ENCODE measurements at places on chromosomes 6 and 20. TPM values are rescaled to one million over a fixed set of nuclear protein-coding genes. Genes with fewer than 3 reads are reported as not detected.

UNC5CL gene
- total RNA-seq: 1.7 TPM

HLA-A gene
- 261 TPM for total RNA-seq

- no peak overlapping the region for H3K4me3 ChIP-seq
- H3K27me3 ChIP-seq: no peaks in the 10 kb centered on the region
- no peaks in the 10 kb centered on the region for H3K36me3 ChIP-seq
- no peak for DNase-seq
- no peak overlapping the region for H3K27ac ChIP-seq
- no peaks in the 10 kb centered on the region for H3K4me1 ChIP-seq
Observed at GRCh38 chr6:89122625-89123024, 4.8 kb upstream of the SRSF12 start.

TMEM30A gene
- 78.2 TPM for total RNA-seq

- no peaks in the 10 kb centered on the region for H3K27me3 ChIP-seq
- DNase-seq: peak; percentile 42
- peaks cover 34% of the 10 kb centered on the region for H3K4me1 ChIP-seq
- H3K4me3 ChIP-seq: peak overlapping the region; percentile 98
- H3K27ac ChIP-seq: no peak overlapping the region
- peaks cover 26% of the 10 kb centered on the region for H3K36me3 ChIP-seq
Observed at GRCh38 chr6:33206864-33207551, 1.3 kb upstream of the RING1 start.

DNA sequence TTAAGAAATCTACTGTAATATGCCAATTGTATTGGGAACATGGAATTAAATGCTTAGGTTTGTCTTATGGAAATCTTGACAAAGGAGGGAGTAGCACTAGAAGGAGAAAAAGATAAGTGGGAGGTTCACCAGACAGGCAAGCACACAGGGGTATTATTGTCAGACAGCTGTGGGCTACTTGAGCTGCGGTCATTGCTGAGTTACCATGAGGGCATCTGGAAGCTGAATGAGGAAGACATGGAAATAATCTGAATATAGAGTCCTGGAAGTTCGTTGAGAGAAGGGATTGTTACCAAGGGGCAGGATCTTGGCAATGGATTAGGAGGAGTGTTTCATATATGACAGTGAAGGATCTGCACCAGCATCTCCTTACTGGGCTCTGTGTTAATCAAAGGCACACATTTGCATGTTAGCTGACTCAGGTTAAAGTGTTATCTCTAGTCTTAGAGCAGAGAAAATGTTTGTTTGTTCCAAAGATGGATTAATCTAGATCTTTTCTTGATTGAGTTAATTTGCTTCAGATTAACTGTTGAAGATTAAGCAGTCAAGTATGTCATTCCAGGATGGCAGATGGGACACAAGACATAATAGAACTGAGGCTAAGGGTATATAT is 53.0 kb upstream of the SUPT3H start:
- H3K4me3 ChIP-seq: no peak overlapping the region
- H3K4me1 ChIP-seq: no peaks in the 10 kb centered on the region
- no peak for DNase-seq
- H3K36me3 ChIP-seq: peaks cover 5% of the 10 kb centered on the region
- H3K27ac ChIP-seq: no peak overlapping the region

SLC2A10 gene
- total RNA-seq: 28.6 TPM

- no peaks in the 10 kb centered on the region for H3K27me3 ChIP-seq
- no peak for DNase-seq
- no peaks in the 10 kb centered on the region for H3K4me1 ChIP-seq
Observed at GRCh38 chr6:34414999-34415858, 10.6 kb downstream of the RPS10 start.

ARFGAP1 gene
- 89.0 TPM for total RNA-seq

FAM50B gene
- total RNA-seq: 14.3 TPM

DNA sequence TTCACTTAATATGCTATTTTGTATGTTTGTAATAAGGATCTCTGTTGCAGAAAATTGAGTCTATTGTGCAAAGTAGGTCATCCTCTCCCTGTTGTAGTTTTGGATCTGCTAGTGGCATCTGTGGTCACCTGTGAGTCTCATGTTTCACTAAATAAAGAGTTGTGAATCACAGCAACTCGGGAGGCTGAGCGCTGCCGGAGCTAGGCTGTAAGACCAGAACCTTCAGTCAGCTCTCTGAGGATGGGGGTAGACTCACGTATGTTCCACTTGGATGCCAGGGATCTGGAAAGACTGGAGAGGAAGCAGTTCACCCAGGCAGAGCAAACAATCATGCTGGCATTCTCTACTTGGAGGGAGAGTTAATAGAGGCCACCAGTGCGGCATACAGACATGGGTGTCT is 187.3 kb upstream of the FOXA2 start:
- peaks cover 67% of the 10 kb centered on the region for H3K4me1 ChIP-seq
- DNase-seq: peak; percentile 74
- H3K4me3 ChIP-seq: no peak overlapping the region
- no peaks in the 10 kb centered on the region for H3K36me3 ChIP-seq
- H3K27ac ChIP-seq: no peak overlapping the region

DNA sequence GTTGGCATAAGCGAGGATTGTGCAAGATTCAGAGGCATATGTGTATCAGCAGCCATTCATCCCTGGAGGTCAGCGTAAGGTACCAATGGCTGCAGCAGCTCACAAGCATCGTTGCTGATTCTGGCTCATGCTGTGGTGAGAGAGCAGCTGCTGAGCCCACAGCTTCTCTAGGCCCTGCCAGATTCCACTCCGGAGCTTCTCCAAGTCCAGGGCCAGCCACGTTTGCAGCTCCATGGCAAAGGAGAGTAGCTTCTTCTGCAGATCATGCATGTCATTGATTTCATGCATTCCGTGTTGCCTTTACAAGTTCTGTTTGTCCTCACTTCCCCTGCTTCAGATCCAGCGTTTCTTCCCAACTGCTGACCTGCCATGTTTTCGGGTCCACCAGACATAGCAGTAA is 474.8 kb upstream of the ID4 start:
- no peak for DNase-seq
- H3K27me3 ChIP-seq: no peaks in the 10 kb centered on the region
- H3K4me1 ChIP-seq: no peaks in the 10 kb centered on the region
- no peaks in the 10 kb centered on the region for H3K36me3 ChIP-seq

OPRL1 gene
- total RNA-seq: 2.7 TPM

- H3K36me3 ChIP-seq: peaks cover 18% of the 10 kb centered on the region
- H3K4me1 ChIP-seq: peaks cover 28% of the 10 kb centered on the region
- no peak overlapping the region for H3K27ac ChIP-seq
- no peak for DNase-seq
Observed at GRCh38 chr20:63702036-63702665, 5.6 kb downstream of the ARFRP1 start.

GRCh38 chr20:18705910-18706309 is 107.7 kb upstream of the SCP2D1 start:
- no peak for DNase-seq
- no peak overlapping the region for H3K27ac ChIP-seq
- H3K27me3 ChIP-seq: no peaks in the 10 kb centered on the region
- no peaks in the 10 kb centered on the region for H3K36me3 ChIP-seq
- H3K4me3 ChIP-seq: no peak overlapping the region

TUBB2B gene
- 2.5 TPM for total RNA-seq

DNA sequence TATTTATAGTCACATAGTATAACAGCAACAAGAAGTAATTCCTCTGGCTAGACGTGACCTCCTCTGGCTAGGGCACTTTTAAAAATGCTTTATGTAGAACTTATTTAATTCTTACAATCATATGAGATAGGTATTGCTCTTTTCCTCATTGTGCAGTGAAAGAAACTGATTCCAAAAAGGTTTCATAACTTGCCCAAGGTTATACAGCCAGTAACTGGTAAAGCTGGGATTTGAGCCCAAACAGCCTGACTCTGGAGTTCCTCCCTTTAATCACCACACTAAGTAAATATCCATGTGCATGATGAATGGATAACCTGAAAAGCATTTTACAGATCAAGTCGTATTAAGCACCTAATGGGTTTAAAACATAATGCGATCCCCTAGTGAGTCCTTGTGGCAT is 214.6 kb downstream of the PRL start:
- H3K4me1 ChIP-seq: no peaks in the 10 kb centered on the region
- H3K4me3 ChIP-seq: no peak overlapping the region
- H3K27ac ChIP-seq: no peak overlapping the region
- no peak for DNase-seq
- no peaks in the 10 kb centered on the region for H3K27me3 ChIP-seq

- H3K4me1 ChIP-seq: peaks cover 23% of the 10 kb centered on the region
- no peak overlapping the region for H3K4me3 ChIP-seq
- H3K27ac ChIP-seq: no peak overlapping the region
- DNase-seq: no peak
- H3K36me3 ChIP-seq: no peaks in the 10 kb centered on the region
- H3K27me3 ChIP-seq: no peaks in the 10 kb centered on the region
Observed at GRCh38 chr6:19303383-19303782, 533.8 kb upstream of the ID4 start.

ENPP4 gene
- total RNA-seq: 6.2 TPM

DNA sequence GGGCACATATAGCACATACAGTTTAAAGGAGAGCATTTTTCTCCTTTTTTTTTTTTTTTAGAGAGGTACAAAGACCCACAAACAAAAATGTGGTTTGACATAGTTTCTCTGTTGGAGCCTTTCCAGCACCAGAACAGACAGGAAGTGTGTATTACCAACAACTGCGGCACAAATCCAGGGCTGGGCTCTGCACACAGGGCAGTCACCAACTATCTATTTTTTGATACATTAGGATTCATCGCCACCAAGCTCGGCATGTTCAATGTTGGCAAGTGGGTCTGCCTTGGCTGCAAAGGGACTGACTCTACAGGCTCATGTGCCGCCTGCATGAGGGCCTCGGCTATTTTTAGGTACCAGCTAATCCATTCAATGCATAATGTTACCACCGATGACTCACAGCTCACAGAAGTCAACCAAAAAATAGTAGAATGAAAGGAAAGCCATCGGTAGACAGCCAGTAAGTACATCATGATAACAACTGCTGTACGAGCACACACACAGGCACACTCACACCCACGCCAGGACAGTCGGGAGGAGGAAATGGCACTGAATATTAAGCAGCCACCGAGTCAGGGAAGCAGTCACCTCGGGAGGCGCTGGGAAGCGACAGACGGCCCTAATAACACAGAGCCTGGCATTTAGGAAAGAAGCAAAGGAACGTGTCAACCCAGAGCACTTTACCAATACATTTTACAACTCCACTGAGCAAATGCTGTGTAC is 81.6 kb downstream of the GMPR start:
- H3K27ac ChIP-seq: no peak overlapping the region
- H3K4me1 ChIP-seq: peaks cover 16% of the 10 kb centered on the region
- no peaks in the 10 kb centered on the region for H3K36me3 ChIP-seq
- H3K4me3 ChIP-seq: peak overlapping the region; percentile 29

- peaks cover 8% of the 10 kb centered on the region for H3K4me1 ChIP-seq
- H3K36me3 ChIP-seq: peaks cover 43% of the 10 kb centered on the region
- no peaks in the 10 kb centered on the region for H3K27me3 ChIP-seq
- H3K27ac ChIP-seq: no peak overlapping the region
Observed at GRCh38 chr20:34473262-34473883, 42.8 kb upstream of the DYNLRB1 start.

DNA sequence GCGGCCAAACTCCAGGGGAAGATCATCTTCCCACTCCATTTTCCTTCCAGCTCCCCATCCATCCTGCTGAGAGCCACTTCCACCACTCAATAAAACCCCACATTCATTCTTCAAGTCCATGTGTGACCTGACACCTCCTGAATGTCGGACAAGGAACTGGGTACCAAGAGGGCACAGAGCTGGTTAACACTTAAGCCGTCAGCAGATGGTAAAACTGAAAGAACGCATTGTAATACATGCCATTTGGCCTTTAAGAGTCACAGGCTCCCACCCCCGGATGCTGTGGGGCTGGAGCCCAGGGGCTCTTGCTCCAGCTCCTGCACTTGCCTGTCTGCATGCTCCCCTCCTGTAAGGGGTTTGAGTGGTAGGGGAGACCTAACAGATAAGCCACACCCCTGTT is 753.9 kb downstream of the COL12A1 start:
- no peaks in the 10 kb centered on the region for H3K36me3 ChIP-seq
- no peaks in the 10 kb centered on the region for H3K27me3 ChIP-seq
- no peak for DNase-seq
- H3K4me3 ChIP-seq: no peak overlapping the region
- H3K4me1 ChIP-seq: no peaks in the 10 kb centered on the region

DNA sequence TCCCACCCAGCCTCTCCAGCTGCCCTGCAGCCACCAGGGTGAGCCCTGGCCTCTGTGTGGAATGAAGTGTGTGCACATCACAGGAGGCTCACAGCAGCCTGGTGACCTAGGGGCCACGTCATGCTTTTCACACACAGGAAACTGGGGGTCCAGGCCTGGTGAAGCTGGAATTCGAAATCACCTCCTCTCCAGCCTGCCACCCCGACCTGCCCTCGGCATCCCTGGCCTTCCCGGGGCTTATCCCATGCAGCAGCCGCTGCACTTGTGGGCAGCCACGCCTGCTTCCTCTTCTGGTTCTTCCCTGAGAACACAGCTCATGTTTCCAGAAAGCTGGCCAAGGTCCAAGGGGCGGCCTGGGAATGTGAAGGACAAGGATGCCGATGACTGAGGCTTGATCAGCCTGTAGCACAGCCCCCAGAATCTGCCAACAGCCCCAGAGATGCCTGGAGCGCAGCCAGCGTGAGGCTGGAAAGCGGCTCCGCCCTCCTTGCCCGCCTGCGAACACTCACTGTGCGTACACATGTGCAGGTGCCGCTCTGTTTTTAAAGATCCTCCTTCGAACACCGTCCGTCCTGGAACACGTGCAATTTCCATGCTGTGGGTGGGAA is 4.2 kb upstream of the NTSR1 start:
- H3K27ac ChIP-seq: peak overlapping the region; percentile 81
- H3K27me3 ChIP-seq: no peaks in the 10 kb centered on the region
- H3K4me1 ChIP-seq: peaks cover 40% of the 10 kb centered on the region
- H3K4me3 ChIP-seq: peak overlapping the region; percentile 32
- peak; percentile 93 for DNase-seq
- no peaks in the 10 kb centered on the region for H3K36me3 ChIP-seq

RCAN2 gene
- total RNA-seq: 0.44 TPM

- no peak for DNase-seq
- H3K4me1 ChIP-seq: no peaks in the 10 kb centered on the region
- peaks cover 3% of the 10 kb centered on the region for H3K27me3 ChIP-seq
- H3K27ac ChIP-seq: no peak overlapping the region
Observed at GRCh38 chr6:137271245-137272183, 52.3 kb upstream of the IFNGR1 start.

DNA sequence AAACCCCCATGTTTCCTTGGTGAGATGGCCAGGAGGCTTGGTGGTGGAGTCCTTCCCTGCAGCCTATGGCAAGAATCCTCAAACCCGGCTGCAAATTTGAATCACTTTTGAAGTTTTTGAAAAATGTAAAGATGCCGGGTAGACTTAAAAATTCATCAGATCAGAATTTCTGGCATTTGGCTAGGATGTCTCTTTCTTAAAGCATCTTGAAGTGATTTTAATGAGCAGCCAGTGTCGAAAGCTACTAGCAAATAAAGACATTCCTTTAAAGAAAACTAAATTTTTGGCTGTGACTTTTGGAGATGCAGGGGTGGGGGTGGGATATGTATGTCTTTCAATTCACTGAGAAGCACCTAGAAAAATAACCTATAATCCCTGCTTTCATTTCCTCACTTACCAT is 25.6 kb upstream of the NOX3 start:
- no peaks in the 10 kb centered on the region for H3K4me1 ChIP-seq
- no peak for DNase-seq
- no peak overlapping the region for H3K4me3 ChIP-seq
- H3K27me3 ChIP-seq: no peaks in the 10 kb centered on the region
- H3K36me3 ChIP-seq: no peaks in the 10 kb centered on the region
- no peak overlapping the region for H3K27ac ChIP-seq

- no peak for DNase-seq
- H3K27ac ChIP-seq: no peak overlapping the region
- no peaks in the 10 kb centered on the region for H3K4me1 ChIP-seq
- no peak overlapping the region for H3K4me3 ChIP-seq
- no peaks in the 10 kb centered on the region for H3K36me3 ChIP-seq
Observed at GRCh38 chr6:142356201-142356883, 54.5 kb downstream of the ADGRG6 start.

Measured in PC-9 (cell line).